Stimulated activated CD4-positive, alpha-beta T cell treated with anti-CD3 and anti-CD28 coated beads, TNF-alpha, amount 100 ng/mL, for 24 hours (primary cell): ENCODE measurements at places on chromosomes 2 and 18.

DNA sequence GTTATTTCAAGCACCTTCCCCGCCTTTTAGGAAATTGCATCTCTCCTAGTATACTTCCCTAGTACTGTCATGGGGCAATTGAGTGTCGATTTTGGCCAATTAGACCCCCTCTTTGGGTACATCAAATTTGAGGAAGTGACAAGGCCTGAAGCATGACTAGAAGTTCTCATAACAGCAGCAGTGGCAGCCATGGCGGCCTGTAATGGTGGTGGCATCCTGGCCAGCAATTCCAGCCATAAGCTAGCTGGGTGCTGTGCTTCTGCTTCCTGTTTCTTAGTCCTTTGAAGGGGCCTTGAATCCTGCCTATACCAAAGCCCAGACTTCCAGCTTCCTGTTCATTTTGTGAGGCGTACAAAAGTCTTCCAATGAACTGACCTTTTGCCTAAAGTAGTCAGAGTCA is 523.1 kb downstream of the PLCL1 start:
- no peak for DNase-seq

DNA sequence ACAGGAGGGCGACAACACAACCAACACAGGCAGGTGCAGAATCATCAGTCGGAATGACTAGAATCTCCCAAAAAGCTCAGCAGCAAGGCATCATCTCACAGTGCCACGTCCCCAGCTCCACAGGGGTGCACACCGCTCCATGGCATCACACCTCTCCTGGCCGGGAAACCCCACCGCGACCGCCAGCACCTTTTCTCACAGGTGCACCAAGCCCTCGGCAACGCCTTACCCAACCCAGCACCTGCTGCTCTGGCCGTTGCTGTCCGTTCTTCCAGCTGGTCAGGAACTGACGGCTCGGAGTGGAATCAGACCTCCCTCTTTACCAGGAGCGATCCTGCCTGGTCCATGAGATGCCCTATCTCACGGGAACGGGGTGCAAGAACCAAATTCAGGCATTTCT is 61.3 kb downstream of the ZNF516 start:
- no peak for DNase-seq

DNA sequence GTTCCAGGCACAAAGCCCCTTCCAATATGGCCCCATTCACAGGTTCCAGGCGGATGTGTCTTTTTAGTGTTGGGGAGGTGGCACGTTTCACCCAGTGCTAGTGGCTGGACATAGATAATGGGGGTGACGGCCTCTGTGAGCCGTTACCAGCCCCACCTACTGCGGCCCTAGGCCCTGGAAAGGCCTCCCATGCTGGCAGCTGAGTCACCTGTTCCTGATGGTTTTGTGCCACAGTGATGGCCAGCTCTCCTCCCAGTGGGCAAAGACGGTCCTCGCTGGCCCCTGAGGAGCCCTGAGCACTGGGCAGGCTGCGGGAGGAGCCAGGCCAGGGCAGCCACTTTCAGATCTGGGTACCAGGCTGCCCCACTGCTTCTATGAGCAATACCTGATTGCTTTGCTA is 40.0 kb upstream of the GPC1 start:
- DNase-seq = no peak

DNA sequence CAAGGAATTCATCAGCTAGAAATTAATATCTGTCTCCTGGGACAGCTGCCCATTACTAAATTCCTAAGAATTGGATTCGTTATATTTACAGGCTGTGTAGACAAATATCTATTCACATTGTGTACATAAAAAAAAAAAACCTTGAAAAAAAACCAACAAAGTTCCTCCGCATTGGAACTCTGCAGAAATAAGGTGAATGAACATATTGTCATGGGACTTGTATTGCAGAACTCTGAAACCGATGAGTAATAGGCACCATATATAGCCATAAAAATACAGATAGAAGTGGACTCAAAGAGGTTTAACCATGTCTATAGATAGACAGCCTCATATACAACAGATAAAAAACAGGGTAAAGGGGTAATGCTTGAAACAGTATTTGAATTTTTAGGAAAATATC is 909.9 kb upstream of the CHAC2 start:
- DNase-seq = no peak
